ENCODE measurements at places on chromosomes 2 and 18.
A peak's percentile ranks its signal among the peaks of the same experiment; 100 is the strongest.

DNA sequence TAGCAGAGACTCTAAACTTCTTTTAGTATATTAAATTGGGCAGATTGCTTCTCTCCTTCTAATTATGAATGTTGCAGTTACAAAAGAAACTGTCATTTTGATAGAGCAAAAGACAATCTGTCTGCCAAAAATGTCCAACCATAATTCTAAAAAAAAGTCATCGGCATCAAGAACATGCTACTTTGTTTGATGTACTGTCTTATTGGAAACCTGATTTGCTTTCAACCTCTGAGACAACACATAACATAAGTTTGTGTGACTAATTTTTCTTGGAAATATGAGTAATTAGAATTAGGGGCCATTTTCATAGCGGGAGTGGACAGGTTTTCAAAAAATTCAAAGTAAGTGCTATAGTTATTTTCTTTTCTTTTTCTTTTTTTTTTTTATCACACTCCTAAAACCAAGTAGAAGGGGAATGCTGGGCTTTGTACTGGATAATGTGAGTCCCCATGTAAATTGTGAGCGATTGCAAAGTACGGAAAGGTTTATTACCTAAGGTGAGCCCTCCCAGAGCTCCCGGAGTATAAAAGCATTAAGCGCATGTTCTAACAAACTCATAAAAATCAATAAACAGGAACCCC is 59.1 kb downstream of the ZEB2 start:
- no peak for DNase-seq

GRCh38 chr2:8680822-8681760 is 765 bp upstream of the ID2 start:
- DNase-seq = peak; percentile 56

DNA sequence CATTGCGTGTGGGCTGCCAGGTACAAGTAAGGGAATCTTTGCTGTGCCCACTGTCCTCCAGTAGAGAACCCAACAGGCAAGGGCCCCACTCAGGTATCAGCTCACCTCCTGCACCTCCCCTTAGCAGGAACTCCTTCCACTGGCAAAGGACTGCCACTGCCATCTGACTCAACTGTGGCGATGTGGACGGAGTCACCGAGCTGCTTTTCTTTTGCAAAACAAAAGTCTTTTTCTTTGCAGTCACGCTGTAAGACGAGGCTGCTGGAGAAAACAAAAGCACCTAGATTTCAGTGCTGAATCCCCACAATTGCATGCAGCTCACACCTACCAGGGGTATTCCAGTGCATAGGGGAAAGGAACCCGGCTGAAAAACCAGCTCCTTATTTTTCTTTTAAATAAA is 7.9 kb downstream of the MTERF4 start:
- DNase-seq = no peak

DNA sequence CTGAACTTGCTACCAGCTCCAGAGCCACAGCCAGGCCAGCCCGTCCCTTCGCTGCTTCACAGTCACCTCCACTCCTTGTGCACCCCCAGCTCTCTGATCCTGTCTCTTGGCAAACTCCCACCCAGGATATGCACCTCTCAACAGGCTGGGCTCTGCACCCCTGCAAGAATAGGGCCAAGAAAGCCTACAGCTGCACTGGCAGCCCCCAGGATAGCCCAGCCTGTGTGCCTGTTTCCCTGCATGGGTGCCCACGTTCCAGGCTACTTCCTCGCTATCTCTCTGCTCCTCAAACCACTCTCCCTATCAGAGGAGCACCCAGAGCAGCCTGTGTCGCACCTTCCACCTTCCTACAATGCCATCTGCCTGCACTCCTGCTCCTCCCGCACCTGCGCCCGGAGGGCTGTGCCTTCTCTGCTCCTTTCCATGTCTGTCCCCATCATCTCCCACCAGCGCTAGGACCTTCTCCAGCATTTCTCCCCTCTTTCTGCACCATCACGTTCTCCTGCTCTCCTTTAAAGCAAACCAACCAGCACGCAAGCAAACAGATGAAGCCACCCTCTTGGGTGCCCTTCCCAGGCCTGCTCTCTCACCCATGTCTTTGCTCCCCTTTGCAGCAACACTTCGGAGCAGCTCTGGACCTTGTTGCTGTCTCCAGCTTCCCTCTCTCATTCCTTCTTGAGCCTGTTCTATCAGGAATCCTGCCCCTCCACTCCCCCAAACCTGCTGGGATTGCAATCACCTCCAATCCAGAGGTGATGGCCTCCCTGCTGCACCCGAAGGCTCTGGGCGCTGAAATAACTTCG is 313.2 kb upstream of the HS6ST1 start:
- no peak for DNase-seq

DNA sequence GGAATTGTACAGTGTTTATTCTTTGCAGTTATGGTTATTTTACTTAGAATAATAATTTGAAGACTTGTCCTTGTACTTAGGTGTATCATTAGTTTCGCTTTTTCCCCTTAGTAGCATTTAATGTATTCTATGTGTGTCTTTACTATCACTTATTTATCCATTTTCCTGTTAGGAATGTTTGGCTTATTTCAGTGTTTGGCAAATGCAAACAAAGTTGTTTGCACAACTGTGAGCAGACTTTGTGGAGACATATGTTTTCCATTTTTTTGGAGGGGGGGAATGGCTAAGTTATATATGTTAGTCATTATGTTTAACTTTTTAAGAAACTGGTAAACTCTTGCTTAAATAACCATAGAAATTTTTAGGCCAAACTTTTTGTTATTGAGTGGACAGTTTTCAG is 447.7 kb downstream of the SOX11 start:
- no peak for DNase-seq

- no peak for DNase-seq
Observed at GRCh38 chr2:229869226-229869625, 52.6 kb downstream of the TRIP12 start.

DNA sequence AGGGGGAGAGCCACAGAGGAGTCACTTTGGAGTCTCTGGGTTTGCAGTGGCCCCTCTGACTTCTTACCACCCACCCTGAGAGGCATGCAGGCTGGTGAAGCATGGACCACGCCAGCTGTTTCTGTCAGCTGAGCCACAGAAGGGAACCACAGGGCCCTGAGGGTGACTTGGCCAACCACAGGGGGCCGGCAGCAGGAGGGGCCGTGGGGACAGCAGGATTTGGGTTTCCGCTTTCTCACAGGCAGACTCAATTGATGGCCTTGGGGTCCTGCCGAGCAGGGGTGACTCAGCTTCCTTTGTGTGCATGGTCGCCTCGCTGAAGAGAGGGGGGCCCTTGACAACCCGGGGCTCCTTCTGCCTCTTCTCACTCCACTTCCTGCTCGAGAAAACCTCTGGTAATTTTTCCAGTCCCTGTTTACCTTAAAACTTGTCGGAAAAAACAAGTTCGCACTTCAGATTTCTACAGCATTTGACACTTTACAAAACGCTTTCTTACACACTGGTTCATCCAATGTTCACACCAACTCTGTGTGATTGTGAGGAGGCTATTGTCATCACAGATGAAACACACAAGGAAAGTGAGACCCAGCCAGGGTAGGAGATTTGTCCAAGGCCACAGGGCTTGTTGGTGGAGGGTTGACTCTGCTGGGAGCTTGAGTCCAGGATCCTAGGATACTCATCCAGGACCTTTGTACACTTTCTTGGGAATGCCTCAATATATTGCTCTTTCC is 311.2 kb downstream of the LPIN1 start:
- DNase-seq = peak; percentile 91

- peak; percentile 17 for DNase-seq
Observed at GRCh38 chr2:106572541-106573450, 85.6 kb downstream of the CD8B2 start.

DNA sequence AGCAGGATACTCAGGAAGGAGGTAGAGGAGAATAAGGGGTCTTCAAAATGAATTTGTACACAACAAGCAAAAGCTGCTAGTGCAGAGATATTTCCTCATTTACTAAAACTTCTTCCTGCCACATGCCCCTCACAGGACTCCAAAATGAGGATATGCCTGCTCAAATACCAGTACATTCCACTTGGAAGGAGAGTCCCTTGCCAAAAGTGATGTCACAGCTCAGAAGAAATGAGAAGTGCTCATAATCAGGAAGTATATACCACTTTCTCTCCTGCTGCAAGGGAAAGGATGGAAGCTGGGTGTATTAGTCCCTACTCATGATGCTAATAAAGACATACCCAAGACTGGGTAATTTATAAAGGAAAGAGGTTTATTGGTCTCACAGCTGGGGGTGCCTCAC is 87.7 kb upstream of the FSHR start:
- DNase-seq = no peak

- no peak for DNase-seq
Observed at GRCh38 chr2:163554864-163555263, 180.9 kb downstream of the FIGN start.

DNA sequence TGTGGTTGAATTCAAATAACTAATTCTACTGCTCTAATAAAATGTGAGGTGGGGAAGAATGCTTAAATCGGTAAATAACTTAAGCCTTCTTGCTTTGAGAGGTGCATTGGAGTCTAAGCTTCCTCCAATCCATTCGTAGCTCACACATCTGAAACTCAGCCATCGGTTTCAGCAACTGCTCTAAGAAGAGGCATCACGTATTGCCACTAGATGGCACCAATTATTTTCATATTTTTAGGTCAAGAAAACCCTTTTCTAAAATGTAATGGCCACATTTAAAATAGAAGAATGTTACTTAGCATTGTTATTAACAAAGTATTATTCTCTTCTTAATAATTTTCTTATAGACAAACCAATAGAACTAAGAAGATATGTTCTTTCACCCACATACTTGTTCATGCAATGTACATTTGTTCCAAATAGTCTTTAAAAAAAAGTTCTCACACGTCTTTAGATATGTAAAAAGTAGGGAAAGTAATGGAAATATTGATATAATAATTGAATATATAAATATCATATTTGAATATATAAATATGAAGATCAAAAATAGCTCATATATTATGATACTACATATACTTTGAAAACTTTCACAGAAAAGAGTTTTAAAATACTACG is 229.8 kb downstream of the CCDC178 start:
- DNase-seq = peak; percentile 8

- DNase-seq = peak; percentile 47
Observed at GRCh38 chr2:61538920-61539520, 864 bp upstream of the XPO1 start.

DNA sequence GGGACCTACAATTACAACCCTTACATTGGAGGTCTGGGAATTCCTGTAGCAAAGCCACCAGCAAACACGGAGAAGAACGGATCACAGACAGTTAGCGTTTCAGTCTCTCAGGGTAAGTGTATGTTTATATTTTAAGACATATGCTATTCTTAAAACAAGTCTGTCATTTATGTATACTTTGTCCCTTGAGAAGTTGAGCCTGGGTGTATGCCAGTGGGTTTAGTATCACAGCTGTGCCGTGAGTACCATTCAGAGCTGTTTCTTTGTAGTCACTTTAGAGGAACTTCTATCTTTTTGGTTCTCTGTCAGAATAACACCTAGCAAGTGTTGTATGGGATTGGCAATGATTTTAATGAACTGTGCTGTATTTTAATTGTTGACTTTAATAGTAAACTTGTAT is 125.6 kb downstream of the BIRC6 start:
- no peak for DNase-seq

DNA sequence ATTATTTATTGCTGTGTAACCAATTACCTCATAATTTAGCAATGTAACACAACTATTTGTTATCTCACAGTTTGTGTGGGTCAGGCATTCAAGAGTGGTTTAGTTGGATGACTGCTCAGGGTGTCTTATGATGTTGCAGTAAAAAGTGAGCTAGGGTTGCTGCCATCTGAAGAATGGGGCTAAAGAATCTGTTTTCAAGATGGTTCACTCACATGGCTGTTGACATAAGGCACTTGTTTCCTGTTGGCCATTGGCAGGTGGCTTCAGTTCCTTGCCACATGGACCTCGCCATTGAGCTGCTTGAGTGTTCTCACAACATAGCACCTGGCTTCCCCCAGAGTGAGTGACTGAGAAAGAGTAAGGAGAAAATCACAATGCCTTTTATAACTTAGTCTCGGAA is 123.2 kb downstream of the TMEM17 start:
- DNase-seq = no peak

DNA sequence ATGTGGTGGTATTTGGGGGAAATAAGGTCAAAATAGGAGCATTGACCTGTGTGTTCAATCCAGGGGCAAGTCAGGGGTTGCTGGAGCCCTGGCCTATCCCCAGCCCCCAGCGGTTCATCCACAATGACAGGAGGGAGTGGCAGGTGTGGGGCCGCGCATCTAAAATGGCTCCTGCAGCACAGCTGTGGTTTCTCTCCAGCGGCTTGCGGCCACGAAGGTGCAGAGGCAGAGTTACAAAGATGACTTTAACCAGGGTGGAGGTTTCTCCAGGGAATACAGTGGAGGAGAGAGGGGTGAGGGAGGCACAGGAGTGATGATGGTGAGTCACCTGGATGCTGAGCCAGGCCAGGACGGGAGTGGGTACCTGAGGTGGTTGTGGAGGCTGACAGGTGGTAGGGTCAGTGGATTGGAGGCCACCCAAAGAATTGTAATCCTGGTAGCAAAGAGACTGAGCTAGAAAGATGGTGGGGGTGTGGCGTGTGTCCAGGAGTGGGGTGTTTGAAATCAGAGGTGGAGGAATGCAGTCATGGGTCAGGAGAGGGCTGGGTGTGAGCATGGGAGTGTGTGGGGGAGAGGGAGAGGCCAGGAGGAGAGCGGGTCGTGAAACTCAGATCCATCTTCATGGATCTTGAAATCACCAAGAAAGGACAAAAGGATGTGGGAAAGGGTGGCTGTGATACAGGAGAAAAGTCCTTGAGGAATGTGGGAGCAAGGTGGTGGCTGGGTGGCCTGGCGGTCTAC is 83.2 kb downstream of the CTIF start:
- no peak for DNase-seq

DNA sequence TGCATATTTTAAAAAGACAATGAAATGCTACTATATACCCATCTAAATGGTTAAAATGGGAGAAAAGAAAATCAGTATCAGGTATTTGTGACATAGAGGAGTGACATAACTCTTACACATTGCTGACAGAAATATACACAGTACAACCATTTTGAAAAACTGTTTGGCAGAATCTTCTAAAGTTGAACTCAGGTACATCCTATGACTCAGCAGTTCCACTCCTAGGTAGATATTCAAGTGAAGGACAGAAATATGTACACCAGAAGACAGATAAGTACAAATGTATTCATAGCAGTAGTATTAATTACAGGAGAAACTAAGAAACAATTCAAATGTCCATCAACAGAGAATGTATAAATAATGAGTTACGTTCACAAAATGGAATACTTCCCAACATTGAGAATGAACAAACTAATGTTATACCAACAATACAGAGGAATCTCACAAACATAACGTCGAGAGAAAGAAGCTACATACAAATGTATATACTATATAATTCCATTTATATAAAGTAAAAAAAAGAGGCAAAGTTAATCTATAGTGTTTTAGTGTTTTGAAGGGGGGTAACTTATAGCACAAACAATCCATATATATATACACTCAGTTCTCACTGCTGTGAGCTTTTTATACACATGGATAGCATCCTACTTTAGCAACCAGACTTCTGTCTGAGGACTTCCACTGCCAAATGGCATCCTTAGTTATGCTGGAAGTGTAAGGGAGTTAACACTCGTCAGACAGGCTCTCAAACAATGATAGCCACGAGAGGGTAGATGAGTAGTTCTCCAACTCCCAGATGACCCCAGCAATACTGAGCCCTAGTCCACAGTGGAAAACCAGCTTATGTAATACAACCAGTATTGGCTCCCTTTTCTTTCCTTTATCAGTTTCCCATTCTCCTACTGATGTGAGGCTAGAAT is 172.5 kb downstream of the NBAS start:
- no peak for DNase-seq
